Activated T-cell treated with anti-CD3 and anti-CD28 coated beads, Interleukin-2, amount 50 U/mL, for 72 hours (primary cell): ENCODE measurements at places on chromosomes 12 and 14. TPM values are rescaled to one million over a fixed set of nuclear protein-coding genes. Genes with fewer than 3 reads are reported as not detected.

GRCh38 chr14:102252834-102253801, 51.8 kb downstream of the MOK start:
- no peaks in the 10 kb centered on the region for H3K27me3 ChIP-seq
- no peak for DNase-seq
- no peak overlapping the region for H3K27ac ChIP-seq
- no peak overlapping the region for H3K4me3 ChIP-seq

GRCh38 chr14:42535397-42535796, 928.7 kb downstream of the LRFN5 start:
- no peak for DNase-seq
- no peak overlapping the region for H3K4me3 ChIP-seq
- H3K27me3 ChIP-seq: no peaks in the 10 kb centered on the region
- H3K4me1 ChIP-seq: no peaks in the 10 kb centered on the region
- H3K36me3 ChIP-seq: no peaks in the 10 kb centered on the region
- H3K27ac ChIP-seq: no peak overlapping the region

DNA sequence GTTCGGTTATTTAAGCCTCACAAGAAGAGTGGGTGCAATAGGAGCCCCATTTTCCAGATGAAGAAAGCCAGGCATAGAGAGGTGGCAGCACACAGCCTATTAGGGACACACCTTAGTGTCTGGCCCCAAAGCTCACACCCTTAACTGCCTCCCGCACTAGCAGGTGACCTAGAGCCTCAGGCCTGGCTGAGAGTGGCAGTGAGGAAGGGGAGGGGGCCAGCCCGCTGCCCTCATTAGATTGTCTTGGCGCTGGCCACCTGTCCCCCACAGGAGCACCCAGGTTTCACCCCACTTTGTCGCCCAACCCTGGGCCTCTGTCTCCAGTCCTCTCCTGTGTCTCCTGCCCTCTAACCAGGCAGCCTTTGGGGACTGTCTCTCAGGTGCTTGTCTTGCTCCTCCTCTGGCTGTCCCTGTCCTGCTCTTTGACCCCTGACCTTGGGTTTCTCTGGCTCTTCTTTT, 18.5 kb upstream of the PGF start:
- no peaks in the 10 kb centered on the region for H3K4me1 ChIP-seq
- DNase-seq: no peak
- no peaks in the 10 kb centered on the region for H3K36me3 ChIP-seq
- H3K27ac ChIP-seq: no peak overlapping the region

DNA sequence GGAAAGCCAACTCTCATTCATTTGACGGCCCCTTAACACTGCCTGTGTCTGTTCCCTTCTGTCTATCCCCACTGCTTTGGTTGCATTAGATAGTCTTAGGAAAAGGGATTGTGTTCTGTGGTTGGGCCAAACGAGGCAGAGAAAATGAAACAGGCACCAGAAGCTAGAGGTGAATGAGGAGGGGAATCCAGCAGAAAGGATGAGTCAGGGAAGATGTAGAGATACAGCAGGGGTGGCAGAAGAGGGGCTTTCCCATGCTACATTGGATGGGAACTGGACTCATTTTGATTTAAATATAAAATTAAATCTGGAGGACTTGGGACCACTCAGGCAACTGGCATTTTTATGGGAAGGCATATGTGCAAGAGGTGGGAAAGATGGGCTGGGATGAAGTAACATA, 43.3 kb downstream of the OTOGL start:
- no peak overlapping the region for H3K4me3 ChIP-seq
- no peaks in the 10 kb centered on the region for H3K36me3 ChIP-seq
- peaks cover 6% of the 10 kb centered on the region for H3K4me1 ChIP-seq
- H3K27ac ChIP-seq: no peak overlapping the region

DNA sequence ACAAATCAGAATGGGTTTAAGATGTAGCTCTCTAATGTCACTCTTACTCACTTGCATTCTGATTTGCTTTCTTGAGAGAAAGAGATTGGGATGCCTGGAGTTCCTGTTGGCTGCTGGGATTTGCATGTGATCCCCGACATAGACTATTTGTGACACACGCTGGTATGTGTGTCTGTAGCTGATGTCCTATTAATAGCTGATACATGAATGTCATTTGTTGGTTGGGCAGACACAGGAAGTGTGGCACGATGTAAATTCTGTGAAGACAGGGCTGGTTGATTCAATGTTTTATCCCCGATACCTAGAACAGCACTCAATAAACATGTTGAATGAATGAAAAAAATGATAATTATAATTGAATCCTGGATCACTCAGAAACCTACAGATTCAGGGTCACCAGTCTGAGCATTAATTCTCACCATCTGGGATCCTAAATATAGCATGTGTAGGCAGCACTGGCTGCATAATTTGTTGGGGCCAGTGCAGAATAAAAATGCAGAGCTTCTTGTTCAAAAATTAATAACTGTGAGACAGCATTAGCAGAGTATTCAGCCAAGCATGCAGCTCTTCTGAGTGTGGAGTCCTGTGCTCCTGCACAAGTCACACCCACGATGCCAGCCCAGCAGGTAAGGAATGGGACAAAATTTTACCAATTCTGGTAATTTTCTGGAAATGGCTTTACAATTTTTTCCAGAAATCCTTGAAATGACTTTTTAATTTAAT, 35.5 kb upstream of the SOCS2 start:
- H3K4me1 ChIP-seq: peaks cover 20% of the 10 kb centered on the region
- H3K36me3 ChIP-seq: no peaks in the 10 kb centered on the region
- H3K27ac ChIP-seq: no peak overlapping the region

- no peaks in the 10 kb centered on the region for H3K36me3 ChIP-seq
- peak overlapping the region; percentile 1 for H3K27ac ChIP-seq
- peak; percentile 26 for DNase-seq
- no peaks in the 10 kb centered on the region for H3K27me3 ChIP-seq
- H3K4me1 ChIP-seq: peaks cover 58% of the 10 kb centered on the region
- peak overlapping the region; percentile 11 for H3K4me3 ChIP-seq
Measured at GRCh38 chr14:102622262-102622885, 29.9 kb downstream of the RCOR1 start.

DNA sequence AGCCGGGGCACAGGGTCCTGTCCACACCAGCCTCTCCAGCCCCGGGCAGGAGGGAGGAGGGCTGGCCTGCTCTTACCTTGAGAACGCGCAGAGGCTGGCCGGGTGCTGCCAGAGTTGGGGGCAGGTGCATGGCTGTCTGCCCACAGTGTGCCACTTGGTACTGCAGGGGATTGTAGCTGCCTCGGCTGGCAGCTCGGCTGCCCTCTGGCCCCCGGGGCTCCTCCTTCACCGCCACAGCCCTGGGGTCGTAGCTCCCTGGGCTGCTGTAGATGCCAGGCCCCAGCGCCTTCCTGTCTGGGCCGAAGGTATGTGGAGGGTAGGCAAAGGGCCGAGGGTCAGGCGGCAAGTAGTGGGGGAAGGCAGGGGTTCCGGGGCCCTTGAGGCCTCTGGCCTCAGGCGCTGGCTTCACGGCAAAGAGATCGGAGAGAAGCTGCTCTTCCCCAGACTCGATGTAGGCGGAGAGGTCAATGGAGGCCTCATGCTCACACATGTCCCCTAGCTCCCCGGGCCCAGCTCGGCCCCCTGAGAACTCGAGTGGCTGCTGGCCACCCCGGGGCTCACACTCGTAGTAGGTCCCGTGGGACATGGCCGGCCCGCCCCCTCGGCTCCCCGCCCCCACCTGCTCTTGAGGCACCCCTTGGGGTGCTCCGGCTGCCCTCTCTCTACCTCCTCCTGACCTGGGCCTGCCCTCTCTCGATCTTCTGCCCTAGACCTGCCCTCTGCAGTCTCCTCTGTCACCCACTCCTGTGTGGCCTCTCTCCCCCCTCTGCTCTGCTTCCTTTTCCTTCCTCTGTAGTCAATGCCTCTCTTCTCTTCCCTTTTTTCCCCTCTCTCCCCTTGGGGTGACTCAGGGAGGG, at the start of gene CEBPE:
CEBPE (minus strand) TSS at position 750 of the 857 bp plus-strand sequence; CDS start at position 586, 164 bp downstream.
- peak within 1 kb of the TSS; percentile 6 for H3K27ac ChIP-seq
- H3K27me3 ChIP-seq: no peaks in the 10 kb centered on the region
- no peaks in the 10 kb centered on the region for H3K36me3 ChIP-seq
- DNase-seq: no peak
- peak within 1 kb of the TSS; percentile 47 for H3K4me3 ChIP-seq

DNA sequence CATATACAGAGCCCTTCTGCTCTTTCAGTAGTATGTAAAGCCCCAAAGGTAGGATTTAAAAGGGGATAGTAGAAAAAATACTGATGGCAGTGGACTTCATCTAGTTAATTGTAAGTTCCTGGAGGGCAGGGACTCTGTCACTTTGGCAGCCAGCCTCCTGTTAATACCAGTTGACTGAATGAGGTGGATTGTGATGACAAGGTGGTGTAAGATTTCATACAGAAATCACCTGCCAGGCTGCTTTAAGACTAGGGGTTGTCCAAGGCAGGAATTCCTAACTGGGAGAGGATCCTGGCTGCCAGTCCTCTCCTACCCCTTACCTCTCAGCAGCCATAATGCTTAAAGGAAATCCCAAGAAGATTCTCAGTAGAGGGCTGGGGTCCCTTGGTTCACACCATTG, 7.3 kb downstream of the DYRK2 start:
- H3K36me3 ChIP-seq: peaks cover 26% of the 10 kb centered on the region
- H3K4me3 ChIP-seq: no peak overlapping the region
- no peak for DNase-seq
- H3K27me3 ChIP-seq: no peaks in the 10 kb centered on the region
- peak overlapping the region; percentile 68 for H3K27ac ChIP-seq
- H3K4me1 ChIP-seq: peaks cover 77% of the 10 kb centered on the region

GRCh38 chr14:59251811-59252771, 63.6 kb downstream of the DAAM1 start:
- DNase-seq: no peak
- H3K36me3 ChIP-seq: no peaks in the 10 kb centered on the region
- no peak overlapping the region for H3K4me3 ChIP-seq
- no peaks in the 10 kb centered on the region for H3K4me1 ChIP-seq
- no peak overlapping the region for H3K27ac ChIP-seq

GRCh38 chr12:92065018-92065499, 80.6 kb downstream of the BTG1 start:
- H3K27ac ChIP-seq: peak overlapping the region; percentile 56
- DNase-seq: peak; percentile 72
- H3K36me3 ChIP-seq: peaks cover 10% of the 10 kb centered on the region

- no peaks in the 10 kb centered on the region for H3K4me1 ChIP-seq
- peaks cover 25% of the 10 kb centered on the region for H3K27me3 ChIP-seq
- no peaks in the 10 kb centered on the region for H3K36me3 ChIP-seq
Measured at GRCh38 chr14:36676236-36676635, 14.6 kb downstream of the PAX9 start.

DNA sequence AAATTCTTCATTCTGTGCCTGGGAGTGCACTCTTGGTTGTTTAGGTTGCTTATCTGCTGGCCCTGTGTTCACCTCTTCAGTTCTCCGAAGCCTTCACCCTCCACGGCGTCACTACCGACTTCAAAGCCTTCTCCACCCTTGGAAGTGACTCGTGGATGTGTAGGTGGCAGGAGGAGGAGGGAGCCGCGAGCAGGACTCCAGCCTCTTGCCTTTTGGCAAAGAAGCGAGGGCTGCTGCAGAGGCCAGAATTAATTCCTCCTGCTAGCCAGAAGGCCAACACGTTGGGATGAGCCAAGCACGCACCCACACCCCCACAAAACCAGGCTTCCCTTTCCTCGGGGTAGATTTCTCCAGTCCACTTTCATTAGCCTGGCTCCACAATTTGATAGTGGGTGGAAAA, 86.5 kb downstream of the TBX5 start:
- H3K36me3 ChIP-seq: no peaks in the 10 kb centered on the region
- H3K27ac ChIP-seq: no peak overlapping the region
- DNase-seq: no peak
- H3K4me1 ChIP-seq: no peaks in the 10 kb centered on the region

- no peaks in the 10 kb centered on the region for H3K27me3 ChIP-seq
- H3K4me3 ChIP-seq: no peak overlapping the region
- no peak for DNase-seq
- no peak overlapping the region for H3K27ac ChIP-seq
Measured at GRCh38 chr14:37571391-37571790, 23.7 kb downstream of the FOXA1 start.

- H3K27ac ChIP-seq: no peak overlapping the region
- no peak overlapping the region for H3K4me3 ChIP-seq
- no peaks in the 10 kb centered on the region for H3K4me1 ChIP-seq
- H3K27me3 ChIP-seq: peaks cover 24% of the 10 kb centered on the region
Measured at GRCh38 chr14:33812601-33813000, 138.3 kb downstream of the EGLN3 start.

- H3K36me3 ChIP-seq: no peaks in the 10 kb centered on the region
- H3K4me1 ChIP-seq: no peaks in the 10 kb centered on the region
- DNase-seq: no peak
- no peak overlapping the region for H3K4me3 ChIP-seq
- H3K27me3 ChIP-seq: no peaks in the 10 kb centered on the region
Measured at GRCh38 chr12:125824276-125824675, 759.0 kb downstream of the AACS start.

DNA sequence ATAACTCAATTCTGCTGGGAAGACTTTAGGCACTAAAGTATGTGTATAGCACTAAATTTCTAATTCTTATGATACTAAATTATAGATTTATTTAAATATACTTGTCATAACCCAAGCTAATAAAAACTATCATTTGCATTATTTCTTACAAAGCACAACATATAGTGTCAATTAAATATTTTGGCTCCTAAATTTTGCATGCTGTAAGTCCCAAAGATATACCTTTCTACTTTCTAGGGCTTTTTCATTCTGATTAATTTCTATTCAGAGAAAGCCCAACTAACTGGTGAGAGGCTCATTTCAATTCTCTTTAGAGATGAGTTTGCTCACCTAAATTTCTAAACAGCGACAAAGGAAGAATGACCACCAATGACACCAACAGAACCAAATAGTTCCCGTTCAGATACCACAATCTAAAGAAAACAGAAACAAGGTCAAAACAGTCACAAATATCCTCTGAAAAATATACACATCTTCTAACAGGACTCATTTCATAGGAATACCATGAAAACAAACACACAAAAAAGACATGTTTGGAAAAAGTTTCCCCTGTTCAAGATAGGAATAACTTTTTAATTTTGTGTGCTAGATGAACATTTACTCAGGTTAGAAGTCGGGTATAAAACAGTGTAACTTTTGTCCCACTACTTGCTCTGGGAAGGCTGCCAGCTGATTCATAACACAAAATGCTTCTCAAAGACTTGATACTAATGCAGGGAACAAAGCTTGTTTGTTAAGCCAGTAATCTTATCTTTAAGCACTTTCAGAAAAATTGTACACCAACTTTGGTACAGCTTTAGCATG, 7.6 kb downstream of the SLC38A2 start:
- H3K27ac ChIP-seq: peak overlapping the region; percentile 91
- peaks cover 90% of the 10 kb centered on the region for H3K4me1 ChIP-seq
- H3K4me3 ChIP-seq: peak overlapping the region; percentile 5
- no peaks in the 10 kb centered on the region for H3K27me3 ChIP-seq
- H3K36me3 ChIP-seq: peaks cover 35% of the 10 kb centered on the region

- H3K27ac ChIP-seq: no peak overlapping the region
- H3K27me3 ChIP-seq: peaks cover 45% of the 10 kb centered on the region
- no peak overlapping the region for H3K4me3 ChIP-seq
- peaks cover 4% of the 10 kb centered on the region for H3K36me3 ChIP-seq
Measured at GRCh38 chr12:6822426-6823135, 960 bp downstream of the GPR162 start.

GRCh38 chr12:4050340-4050739, 177.1 kb upstream of the PARP11 start:
- peaks cover 6% of the 10 kb centered on the region for H3K27me3 ChIP-seq
- peaks cover 12% of the 10 kb centered on the region for H3K4me1 ChIP-seq
- no peaks in the 10 kb centered on the region for H3K36me3 ChIP-seq
- no peak for DNase-seq

HCAR2 gene
- total RNA-seq: not detected

NRXN3 gene
- not detected for total RNA-seq

AJUBA gene
- total RNA-seq: 1.7 TPM

ERBB3 gene
- total RNA-seq: 1.9 TPM

NANOG gene
- not detected for total RNA-seq

CLEC4A gene
- 0.95 TPM for total RNA-seq
